Osteoblast (primary cell): ENCODE measurements at places on chromosomes 5 and 9. TPM values are rescaled to one million over a fixed set of nuclear protein-coding genes. Genes with fewer than 3 reads are reported as not detected.

- H3K36me3 ChIP-seq: no peaks in the 10 kb centered on the region
- H3K4me1 ChIP-seq: no peaks in the 10 kb centered on the region
- H3K27me3 ChIP-seq: no peaks in the 10 kb centered on the region
- no peak for DNase-seq
- no peak overlapping the region for H3K4me3 ChIP-seq
These were observed 1429.8 kb upstream of the CDH9 start for GRCh38 chr5:28468166-28468565.

DNA sequence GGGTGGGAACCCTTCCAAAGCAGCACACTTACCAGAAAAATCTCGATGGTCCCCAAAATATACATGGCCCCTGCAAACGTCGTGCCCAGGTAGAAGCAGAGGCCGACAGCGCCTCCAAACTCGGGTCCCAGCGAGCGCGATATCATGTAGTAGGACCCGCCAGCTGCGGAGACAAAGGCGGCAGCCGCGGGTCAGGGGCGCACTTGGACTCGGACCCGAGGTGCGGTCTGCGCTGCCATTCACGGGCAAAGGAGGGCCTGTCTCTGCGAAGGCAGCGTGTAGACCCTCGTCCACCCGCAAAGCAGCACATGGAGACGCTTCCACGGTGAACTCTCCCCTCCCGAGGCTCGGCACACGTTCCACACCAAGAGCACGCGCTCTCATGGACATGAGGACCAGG, 25.0 kb downstream of the SLC12A7 start:
- H3K4me3 ChIP-seq: no peak overlapping the region
- no peaks in the 10 kb centered on the region for H3K4me1 ChIP-seq
- no peaks in the 10 kb centered on the region for H3K27me3 ChIP-seq
- H3K27ac ChIP-seq: no peak overlapping the region
- no peak for DNase-seq

DNA sequence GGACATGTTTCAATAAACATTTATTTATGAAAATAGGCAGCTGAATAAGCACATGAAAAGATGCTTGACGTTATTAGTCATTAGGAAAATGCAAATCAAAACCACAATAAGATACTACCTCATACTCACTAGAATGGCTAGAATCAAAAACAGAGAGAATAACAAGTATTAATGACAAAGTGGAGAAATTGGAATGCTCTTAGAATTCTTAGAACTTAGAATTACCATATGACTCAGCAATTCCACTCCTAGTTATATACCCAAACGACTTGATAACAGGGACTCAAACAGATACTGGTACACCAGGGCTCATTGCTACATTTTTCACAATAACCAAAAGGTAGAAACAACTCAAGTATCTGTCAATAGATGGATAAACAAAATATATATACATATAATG, 15.1 kb upstream of the TRIM36 start:
- peaks cover 46% of the 10 kb centered on the region for H3K27me3 ChIP-seq
- no peak for DNase-seq
- H3K36me3 ChIP-seq: no peaks in the 10 kb centered on the region

- H3K4me1 ChIP-seq: no peaks in the 10 kb centered on the region
- H3K27ac ChIP-seq: no peak overlapping the region
- DNase-seq: no peak
These were observed 48.8 kb downstream of the FOXD1 start for GRCh38 chr5:73399775-73400174.

DNA sequence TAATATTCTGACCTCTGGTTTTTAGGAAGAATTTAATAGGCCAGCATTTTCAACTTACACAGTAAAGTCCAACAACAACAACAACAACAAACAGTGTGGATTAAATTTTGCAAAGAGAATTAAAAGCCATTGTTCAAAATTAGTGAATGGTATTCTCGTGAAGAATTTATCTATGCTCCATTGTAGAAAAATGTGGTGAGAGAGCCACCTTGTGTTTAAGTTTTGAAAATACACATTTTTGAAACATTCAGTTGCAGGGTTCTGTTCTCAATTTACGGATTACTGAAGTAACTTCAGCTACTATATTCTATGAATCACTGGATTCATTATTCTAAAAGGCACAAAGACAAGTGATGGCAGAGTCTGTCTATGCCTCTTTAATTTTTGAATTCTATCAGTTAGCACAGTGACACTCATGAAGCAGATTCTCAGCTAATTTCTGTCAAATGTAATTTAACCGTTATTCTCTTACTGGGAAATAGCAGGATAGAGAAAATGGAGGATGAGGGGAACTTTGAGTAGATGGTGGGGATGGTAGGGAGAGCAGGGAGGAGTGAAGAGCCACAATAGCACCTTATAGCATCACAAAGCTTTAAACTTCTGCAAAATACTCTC, 11.0 kb downstream of the CCDC152 start:
- no peaks in the 10 kb centered on the region for H3K27me3 ChIP-seq
- no peak overlapping the region for H3K27ac ChIP-seq
- H3K36me3 ChIP-seq: no peaks in the 10 kb centered on the region
- peak; percentile 35 for DNase-seq

DNA sequence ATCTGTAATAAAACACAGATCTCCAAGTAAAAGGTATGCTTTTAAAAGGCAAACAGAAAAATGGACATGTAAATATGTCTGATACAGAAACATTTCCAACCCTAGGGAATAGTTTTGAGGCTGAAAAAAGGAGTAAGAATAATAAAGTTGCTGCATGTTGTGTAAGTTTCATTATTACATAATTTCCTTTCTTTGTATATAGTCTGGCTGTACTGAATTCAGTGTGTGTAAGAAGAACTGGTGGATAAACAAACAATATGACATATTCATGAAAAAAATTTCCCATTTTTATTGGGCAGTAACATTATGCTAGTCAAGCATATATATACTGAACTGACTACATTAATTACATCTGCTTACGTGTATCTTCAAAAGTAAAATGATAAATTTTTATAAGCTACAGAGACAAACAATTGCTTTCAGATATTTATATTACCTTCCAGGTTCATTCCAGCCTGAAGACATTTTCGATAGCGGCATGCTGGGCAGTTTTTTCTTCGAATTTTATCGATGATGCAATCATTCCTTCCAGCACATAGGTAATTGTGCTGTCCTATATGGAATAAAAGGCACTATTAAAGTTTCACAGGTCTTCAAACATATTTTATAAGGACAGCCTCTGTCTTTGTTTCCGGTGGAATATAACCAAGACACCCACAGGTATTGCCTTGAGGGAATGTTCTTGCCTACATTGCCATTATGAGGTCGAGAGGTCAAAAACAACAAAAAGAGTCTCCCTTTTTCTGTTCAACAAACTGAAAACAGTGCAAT, 93.6 kb downstream of the NR3C1 start:
- peak overlapping the region; percentile 31 for H3K27ac ChIP-seq
- no peaks in the 10 kb centered on the region for H3K27me3 ChIP-seq
- H3K4me3 ChIP-seq: no peak overlapping the region
- peaks cover 51% of the 10 kb centered on the region for H3K36me3 ChIP-seq
- peak; percentile 22 for DNase-seq

The C7 gene
- 0.36 and 0.88 TPM in 2 replicates for total RNA-seq

The GABRA6 gene
- total RNA-seq: not detected in 2 replicates

The SLC9A3 gene
- 1.2 and 1.4 TPM in 2 replicates for total RNA-seq

DNA sequence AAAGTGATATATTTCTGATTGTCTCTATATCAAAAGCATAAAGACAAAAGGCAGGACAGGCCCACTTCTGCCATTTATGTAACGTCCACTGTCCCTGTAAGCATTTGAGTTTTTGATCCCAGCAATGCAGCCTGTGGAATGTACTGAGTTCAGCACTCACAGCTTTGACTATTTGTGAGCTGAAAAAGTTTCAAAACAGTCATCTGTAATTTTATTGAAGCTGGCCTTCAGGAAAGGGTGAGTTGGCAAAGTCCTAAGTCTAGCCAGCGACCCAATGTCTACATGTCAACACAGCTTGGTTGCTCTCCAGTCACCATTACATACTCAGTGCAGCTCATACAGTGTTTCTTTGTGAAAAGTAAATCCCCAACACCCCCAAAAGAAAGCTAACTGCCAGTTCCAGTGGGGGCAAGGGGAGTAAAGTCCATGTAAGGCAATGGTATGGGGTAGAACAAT, 9.7 kb downstream of the LIFR start:
- peaks cover 48% of the 10 kb centered on the region for H3K4me1 ChIP-seq
- no peak overlapping the region for H3K4me3 ChIP-seq
- DNase-seq: no peak
- no peaks in the 10 kb centered on the region for H3K36me3 ChIP-seq

GRCh38 chr9:99305820-99306811, 84.0 kb downstream of the SEC61B start:
- H3K36me3 ChIP-seq: no peaks in the 10 kb centered on the region
- no peak overlapping the region for H3K27ac ChIP-seq
- no peak overlapping the region for H3K4me3 ChIP-seq
- no peak for DNase-seq
- peaks cover 6% of the 10 kb centered on the region for H3K27me3 ChIP-seq

- no peak overlapping the region for H3K4me3 ChIP-seq
- no peaks in the 10 kb centered on the region for H3K36me3 ChIP-seq
- no peaks in the 10 kb centered on the region for H3K27me3 ChIP-seq
- no peak for DNase-seq
- H3K4me1 ChIP-seq: no peaks in the 10 kb centered on the region
These were observed 272.2 kb downstream of the FSTL4 start for GRCh38 chr5:133340002-133340755.

The ZNF879 gene
- total RNA-seq: 6.2 and 8.3 TPM in 2 replicates

DNA sequence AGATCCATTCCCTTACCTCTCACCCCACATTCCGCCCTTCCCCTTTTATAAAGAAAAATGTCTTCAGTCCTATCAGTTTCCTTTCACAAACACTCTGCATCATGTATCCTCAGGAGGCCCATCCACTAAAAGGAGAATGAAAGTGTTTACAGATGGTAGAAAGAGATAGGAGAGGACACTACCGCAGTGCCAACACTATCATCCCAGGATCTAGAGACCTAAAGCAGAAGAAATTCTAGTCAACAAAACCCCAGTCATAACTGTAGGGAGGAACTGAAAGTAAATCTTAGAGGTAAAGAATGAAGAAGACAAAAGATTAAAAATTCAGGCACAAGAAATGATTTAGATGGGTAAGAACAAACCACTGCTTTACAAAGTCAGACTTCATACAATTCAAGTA, 114.1 kb downstream of the MLLT3 start:
- no peak for DNase-seq
- no peak overlapping the region for H3K27ac ChIP-seq
- no peak overlapping the region for H3K4me3 ChIP-seq
- H3K27me3 ChIP-seq: no peaks in the 10 kb centered on the region
- no peaks in the 10 kb centered on the region for H3K36me3 ChIP-seq

DNA sequence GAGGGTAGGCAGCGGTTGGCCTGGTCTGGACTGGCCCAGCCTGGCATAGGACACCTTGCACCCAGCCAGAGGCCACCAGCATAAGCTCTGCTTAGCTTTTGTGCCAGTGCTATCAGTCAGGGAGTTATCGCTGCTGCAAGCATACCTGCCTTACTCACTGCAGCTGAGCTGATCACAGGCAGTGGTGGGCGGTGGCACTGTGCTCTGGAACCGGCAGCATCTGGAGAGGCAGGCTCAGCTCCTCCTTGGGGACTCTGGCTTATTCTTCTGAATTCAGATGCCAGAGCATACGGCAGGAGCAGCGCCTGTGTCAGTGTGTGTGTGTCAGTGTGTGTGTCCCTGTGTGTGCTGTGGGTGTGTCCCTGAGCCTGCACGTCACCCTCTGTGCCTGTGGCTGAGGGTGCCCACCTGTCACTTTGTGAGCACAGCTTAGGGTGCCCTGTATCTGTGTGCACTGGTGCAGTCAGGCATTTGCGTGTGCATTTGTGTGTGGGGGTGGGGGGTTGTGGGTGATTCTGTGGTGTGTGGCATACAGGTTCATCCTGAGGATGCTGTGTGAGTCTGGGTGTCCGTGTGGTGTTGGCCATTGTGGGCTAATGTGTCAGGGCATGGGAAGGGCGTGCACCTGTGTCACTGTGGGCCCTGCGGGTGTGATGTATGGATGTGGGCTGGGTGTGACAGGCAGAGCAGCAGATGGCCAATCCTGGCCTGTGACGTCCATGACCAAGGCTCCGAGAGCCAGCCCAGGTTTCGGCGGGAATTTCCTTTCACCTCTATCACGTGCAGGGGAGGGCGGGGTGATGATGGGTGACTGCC, 23.5 kb downstream of the LMX1B start:
- no peaks in the 10 kb centered on the region for H3K4me1 ChIP-seq
- H3K27ac ChIP-seq: no peak overlapping the region
- no peak overlapping the region for H3K4me3 ChIP-seq
- DNase-seq: no peak
- H3K27me3 ChIP-seq: peaks cover 5% of the 10 kb centered on the region

GRCh38 chr9:114002986-114003350, 75.1 kb downstream of the AMBP start:
- H3K36me3 ChIP-seq: peaks cover 32% of the 10 kb centered on the region
- H3K27ac ChIP-seq: no peak overlapping the region
- DNase-seq: no peak
- H3K27me3 ChIP-seq: no peaks in the 10 kb centered on the region
- no peak overlapping the region for H3K4me3 ChIP-seq

DNA sequence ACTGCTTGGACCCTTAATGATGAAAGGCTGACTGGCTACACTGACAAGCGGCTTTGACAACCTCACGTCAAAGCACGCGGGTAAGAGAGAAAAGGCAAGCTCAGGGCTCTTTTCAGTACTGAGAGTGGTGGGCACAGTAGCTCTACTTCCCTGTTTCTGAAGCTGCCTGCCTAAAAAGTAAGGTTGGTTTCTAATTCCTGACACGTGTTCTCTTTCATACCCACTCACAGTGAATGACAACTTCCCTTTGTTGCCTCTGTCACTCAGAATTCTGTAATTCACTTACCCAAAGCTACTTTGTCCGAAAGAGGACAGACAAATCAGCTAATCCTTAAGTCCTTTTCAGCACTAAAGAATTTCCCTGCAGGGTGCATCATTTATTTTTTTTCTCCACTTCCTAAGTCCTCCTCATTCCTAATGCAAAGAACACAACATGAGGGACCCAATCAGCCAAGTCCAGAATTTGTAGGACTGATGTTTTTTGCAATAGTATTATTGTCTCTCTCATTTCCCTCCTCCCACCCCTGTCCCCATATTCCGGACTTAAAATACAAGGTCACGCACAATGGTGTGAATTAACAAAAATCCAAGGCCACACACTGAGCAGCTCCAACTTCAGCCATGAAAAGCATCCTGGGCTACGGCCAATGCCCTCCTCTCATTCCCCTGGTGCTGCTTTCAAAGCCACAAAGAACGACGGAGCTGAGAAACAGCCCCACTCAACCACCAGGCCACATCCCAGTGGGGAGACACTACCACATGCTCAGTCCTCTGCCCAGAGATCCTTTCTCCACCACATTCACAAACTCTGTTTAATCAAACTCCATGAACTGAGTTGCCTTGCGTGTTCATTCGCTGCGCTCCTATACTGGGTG, 221.0 kb downstream of the TSSK1B start:
- H3K4me1 ChIP-seq: no peaks in the 10 kb centered on the region
- no peak overlapping the region for H3K4me3 ChIP-seq
- H3K36me3 ChIP-seq: no peaks in the 10 kb centered on the region
- no peak overlapping the region for H3K27ac ChIP-seq
- no peak for DNase-seq

- peaks cover 70% of the 10 kb centered on the region for H3K27me3 ChIP-seq
- no peak overlapping the region for H3K27ac ChIP-seq
- no peak overlapping the region for H3K4me3 ChIP-seq
- no peaks in the 10 kb centered on the region for H3K36me3 ChIP-seq
- no peak for DNase-seq
These were observed 2.1 kb upstream of the TNFSF8 start for GRCh38 chr9:114932502-114932901.
